ENCODE measurements at places on chromosomes 3 and 15.

GRCh38 chr3:159881828-159882309, 106.8 kb upstream of the IL12A start:
- DNase-seq: no peak

DNA sequence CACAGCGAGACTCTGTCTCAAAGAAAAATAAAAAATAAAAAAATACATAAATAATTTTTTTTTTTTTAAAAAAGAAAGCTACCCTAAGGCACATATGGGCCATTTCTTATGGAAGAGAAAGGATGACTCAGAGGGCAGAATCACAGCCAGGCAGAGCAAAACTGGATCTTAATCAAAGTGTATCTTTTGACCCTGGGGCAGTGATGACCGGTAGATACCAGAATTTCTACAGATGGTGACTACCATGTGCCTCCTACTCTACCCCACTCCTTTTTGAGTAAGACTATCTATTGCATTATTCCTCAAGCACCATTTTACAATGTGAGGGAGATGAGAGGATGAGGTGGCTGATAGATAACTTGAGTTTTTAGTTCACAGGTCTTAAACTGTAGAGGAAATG, 26.0 kb downstream of the TARS3 start:
- DNase-seq: no peak

- DNase-seq: no peak
These were observed 209.6 kb upstream of the PFN2 start for GRCh38 chr3:150180334-150180733.

DNA sequence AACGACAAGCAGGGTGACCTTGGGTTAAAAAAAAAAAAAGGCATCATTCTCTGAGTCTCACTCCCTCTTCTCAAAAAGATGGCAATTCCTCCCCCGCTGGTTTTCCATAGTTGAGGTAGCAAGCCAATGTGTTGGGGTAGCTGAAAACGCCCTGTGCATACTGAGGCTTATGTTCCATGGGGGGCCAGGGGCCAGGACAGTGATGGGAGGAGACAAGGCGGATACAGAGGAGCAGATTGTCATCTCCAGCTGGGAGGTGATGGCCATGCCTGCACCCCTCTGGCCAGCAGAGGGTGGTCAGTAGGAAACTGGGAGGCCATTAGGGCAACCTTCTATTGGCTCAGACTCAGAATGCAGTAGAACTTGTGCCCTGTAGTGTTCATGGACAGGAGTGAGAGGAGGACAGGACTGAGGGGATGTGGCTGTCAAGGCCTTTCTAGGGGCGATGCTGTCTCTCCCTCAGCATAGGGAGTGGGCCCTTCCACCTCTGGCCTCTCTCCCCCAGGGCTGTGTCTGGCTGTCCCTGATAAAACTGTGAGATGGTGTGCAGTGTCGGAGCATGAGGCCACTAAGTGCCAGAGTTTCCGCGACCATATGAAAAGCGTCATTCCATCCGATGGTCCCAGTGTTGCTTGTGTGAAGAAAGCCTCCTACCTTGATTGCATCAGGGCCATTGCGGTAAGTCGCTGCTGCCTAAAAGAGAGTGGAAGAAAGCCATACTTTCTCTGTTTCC, 1.9 kb downstream of the TF start:
- no peak for DNase-seq

DNA sequence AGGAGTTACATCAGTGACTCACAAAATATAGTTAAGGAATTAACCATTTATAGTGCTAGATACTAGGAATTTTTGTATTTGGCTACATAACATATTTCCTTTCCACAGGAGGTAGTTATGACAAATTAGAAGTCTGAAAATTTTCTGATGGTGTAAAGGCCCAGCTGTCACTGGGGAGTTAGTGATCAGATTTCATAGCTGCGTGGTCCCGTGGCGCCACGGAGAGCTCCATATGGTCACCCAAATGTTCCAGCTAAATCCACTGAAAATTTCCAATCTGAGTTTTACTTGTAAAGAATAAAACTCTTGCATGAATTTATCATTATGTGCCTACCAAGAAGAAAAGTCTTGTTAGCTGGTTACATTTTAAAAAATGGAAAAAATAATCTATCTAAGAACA, 368.9 kb upstream of the PLSCR5 start:
- no peak for DNase-seq

DNA sequence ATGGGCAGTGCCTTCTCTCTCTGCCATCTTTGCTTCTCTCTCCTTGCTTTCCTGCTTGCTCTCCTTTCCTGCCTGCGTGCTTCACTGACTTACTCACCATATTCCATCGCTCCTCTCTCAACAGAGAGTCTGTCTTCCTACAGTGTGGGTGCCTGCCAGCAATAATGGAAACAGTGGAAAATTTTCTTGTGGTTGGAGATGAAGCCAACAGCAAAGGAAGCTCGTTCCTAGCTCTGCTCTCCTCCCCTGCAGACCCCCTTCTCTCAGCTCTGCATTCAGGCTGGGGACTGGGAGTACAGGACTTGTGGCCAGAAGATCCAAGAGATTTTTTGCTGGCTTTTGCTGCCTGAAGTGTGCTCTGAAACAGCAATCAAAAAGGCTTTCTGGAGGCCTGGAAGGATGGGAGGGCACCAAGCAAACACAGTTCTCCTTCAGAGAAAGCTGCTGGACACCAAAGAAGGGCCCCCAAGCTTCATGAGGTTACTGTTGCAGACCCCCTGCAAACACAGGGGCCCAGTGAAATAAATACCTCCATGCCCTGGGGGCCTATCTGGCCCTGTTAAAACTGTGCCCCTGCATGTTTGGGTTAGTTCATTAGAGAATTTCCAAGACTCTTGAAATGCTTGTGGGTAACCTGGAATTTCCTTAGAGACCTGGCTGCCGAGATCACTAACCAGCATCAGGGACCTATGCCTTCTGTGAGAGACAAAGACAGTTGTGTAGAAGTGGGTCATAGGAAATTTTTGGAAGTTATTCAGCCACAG, 149.9 kb upstream of the RASGRP1 start:
- DNase-seq: no peak

DNA sequence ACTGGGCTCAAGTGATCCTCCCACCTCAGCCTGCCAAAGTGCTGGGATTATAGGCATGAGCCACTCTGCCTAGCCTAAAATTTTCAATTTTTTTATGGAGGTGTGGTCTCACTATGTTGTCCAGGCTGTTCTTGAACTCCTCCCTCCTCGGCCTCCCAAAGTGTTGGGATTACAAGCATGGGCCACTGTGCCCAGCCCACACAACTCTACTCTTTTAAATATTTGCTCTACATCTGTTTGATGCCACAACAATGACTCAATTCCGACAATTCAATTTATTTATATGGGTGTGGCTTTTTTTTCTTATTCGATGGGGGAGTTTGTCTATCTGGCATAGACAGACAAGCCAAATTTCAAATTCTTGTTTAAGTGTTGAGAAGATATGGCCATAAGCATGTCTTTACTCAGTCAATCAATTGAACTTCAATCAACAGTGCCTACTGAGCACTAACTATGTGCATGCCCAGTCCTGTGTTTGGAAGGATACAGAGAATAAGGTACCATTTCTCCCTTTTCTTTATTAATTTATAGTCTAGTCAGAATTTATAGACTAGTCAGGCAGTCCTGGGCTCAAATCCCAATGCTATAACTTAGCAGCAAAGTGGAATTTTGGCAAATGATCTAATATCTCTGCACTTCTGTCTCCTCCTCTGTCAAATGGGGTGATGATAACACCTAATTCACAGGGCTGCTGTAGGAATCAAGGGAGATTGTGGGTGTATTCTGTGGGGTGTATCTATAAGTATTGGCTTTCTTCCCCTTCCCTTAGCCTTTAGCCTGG, 54.6 kb upstream of the PIAS1 start:
- DNase-seq: no peak

- no peak for DNase-seq
These were observed 2.4 kb downstream of the DLL4 start for GRCh38 chr15:40931300-40932142.

DNA sequence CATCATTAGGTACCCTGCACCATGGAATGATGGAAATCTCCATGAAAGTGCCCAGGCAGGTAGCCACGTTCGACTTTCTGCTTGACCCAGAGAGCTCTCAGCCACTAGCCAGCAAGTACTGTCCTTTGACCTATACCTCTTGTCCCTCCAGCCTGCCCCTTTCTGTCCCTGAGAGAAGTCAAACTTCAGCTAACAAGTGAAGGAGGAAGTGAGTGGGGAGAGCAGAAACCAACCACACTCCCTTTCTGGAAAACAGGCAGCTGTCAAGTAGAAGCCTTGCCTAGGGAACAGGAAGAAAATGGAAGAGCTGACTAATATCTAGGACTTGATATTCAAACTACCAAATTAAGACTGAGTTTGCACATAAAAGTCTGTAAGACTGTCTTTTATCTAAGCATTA, 30.3 kb upstream of the FSTL1 start:
- no peak for DNase-seq

DNA sequence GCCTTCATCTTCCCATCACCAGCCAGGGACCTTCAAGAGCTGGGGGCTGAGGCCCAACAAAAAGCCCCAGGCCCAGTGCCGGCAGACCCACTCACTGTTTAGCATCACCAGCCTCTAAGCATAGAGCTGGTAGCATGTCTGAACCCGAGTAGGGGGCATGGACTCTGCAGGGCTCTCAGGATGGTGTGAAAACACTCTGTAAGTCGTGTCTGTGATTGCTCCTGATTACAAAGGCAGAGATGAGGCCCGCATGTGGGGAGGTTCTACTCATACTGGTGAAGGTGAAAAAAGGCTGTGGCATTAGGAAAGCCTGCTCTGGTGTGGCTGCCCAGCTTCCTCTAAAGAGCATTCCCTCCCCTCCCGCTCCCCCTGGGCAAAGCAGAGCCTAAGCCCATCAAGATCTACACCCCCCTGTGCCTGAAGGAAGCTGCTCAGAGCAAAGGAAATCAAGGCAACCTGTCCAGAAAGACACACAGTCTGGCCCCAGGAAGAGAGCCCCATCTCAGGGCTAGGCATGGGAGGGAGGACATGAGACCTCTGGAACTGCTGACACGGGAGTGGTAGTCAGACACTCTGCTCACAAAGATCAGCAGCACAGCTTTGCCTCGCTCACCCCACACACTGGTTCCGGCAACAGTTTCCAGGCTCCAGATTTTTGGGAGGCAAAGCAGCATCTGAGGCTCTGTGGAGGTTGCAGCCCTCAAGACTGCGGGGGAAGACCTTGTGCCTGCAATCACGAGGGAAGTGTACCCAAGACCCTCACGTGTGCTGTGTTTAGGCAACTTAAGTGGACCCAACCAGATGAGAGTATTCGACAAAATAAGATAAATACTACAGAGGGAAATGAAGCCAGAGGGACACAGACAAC, 36.7 kb downstream of the CCDC12 start:
- no peak for DNase-seq
